ENCODE measurements at places on chromosomes 6 and 20.

GRCh38 chr6:170489836-170490235 is 63.3 kb downstream of the PSMB1 start:
- DNase-seq: no peak

DNA sequence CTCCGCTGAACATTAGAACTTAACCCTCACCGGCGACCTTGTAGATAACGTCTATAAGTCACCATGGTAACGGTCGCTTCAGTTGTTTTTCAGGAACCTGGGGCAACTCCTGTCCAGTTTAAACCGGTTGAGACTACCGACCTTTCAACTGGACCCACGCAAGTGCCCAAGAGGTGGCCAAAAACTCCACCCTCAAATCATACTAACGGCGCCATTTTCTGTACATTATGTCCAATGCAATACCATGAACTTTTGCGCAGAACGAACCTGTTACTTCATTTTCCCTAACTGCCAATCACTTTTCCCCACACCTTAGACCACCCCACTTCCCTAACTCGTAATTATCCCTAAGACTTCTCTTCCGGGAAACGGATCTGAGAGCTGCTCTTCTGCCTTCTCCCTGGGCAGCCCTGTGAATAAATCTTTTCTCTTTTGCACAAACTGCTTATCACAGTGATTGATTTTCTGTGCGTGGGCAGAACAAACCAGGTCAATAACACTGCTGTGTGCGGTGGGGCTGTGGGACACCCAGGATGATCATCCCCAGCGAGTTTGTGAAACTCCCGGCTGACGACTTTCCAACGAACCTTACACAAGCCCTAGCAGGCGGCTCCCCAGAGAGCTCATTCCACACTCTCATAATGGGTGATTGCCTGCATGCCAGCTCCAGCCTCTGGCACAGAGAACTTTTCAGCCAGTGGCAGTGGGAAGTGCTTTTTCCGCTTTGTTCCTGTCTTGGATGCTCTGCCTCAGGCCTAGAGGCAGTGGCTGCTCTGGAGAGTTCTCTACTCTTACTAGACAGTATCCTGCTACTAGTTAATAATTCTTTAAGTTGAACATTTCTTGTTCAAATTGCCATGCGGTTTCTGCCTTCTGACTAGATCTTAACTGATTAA is 28.6 kb downstream of the GPX5 start:
- no peak for DNase-seq

- DNase-seq: no peak
Measured at GRCh38 chr6:53692172-53692571, 26.6 kb upstream of the KLHL31 start.

DNA sequence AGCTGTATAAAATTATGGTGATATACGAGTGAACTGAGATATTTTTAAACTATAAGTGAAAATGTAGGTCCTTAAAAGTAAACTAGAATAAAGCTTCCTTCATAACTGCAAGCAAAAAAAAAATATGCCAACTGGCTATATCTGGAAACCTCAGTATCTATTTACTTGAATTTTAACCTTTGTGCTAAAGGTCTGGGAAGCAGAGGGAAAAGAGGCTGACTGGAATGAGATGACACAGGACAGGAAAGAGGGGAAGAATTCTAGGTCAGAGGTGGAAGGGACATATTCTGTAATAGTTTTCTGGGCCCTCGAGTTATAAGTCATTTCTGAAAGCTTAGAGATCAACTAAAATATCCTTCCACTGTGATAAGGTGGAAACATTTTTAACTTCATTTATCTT is 46.8 kb downstream of the AIG1 start:
- no peak for DNase-seq

DNA sequence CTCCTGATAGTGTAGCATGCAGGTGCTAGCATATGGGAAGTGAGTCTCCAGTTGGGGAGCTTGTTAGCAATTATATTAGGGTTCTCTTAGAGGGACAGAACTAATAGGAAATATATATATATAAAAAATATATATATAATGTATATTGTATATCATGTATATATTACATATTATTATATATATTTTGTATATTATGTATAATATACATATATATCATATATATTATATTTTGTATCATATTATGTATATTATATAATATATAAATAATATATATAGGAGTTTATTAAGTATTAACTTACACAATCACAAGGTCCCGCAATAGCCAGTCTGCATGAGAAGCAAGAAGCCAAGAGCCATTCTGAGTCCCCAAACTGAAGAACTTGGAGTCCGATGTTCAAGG is 84.2 kb downstream of the CDYL start:
- DNase-seq: no peak

Data from stimulated activated CD8-positive, alpha-beta memory T cell treated with anti-CD3 and anti-CD28 coated beads, Interleukin-7, amount 100 ng/mL, for 1 hour (primary cell).